WTC11 (cell line): ENCODE measurements at places on chromosomes 3 and 15.

DNA sequence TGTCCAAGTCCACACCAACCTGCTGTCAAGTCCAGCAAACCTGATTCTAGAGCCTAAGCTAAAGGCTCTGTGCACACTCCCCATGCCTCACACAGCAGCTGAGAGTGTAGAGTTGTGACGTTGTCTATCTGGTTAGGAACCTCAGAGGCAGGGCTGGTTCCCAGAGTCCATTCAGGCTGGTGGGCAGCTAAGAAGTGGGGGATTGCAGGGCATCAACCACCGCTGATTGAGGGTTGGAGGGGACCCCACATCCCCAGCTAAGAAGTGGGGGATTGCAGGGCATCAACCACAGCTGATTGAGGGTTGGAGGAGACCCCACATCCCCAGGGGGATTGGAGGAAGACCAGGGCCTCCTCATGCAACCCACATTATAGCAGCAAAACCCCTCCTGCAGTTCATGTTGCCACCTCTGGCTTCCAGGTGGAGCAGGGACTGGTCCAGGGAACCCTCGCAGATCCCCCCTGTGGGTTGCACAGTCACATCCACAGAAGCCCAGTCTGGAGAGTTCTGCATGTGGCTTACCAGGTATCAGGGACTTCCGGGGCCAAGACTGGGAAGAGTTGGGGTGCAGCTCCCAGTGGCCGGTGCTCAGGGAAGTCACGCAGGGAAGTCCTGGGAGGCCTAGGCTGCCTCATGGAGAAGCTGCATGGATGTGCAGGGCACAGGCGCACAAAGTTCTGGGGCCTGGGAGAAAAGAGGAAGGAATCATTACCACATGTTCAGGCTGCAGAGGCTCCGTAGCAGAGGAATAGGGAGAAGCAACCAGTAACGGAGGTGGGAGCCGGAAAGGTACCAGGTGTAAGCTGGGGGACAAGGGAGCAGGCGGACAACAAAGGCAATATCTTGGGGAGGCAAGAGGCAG lies 71.4 kb upstream of the PCSK6 start:
- no peak for DNase-seq

DNA sequence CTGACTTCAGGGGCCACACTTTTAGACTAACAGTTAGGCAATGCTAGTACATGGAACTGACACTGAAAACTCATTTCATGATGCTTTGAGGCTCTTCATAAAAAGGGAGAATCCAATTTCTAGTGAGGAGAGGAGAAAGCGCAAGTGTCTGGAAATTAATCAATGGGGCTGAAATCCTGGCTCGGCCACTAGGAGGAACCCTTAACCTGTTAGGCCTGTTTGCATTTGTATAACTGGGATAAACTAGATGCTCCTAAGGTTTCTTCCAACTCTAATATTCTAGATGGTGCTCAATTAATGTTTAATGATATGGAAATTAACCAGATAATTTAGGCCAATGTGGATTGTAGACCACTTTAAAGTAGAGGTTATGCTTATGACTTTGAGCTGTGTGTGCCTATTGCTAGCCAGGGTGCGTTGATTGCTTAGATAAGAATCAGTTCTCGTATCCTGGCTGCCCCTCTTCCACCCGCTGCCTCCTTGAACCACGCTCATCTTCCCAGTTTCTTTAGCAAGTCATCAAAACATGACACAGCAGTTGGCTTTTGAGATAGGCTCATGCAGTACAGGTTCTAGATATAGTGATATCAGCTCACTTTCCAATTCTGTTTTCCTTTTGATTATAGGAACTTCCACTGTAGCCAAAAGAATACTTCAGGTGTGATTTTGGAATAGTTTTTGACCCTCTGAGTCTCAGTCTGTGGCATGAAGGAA lies 16.8 kb upstream of the CRBN start:
- peak; percentile 30 for DNase-seq

DNA sequence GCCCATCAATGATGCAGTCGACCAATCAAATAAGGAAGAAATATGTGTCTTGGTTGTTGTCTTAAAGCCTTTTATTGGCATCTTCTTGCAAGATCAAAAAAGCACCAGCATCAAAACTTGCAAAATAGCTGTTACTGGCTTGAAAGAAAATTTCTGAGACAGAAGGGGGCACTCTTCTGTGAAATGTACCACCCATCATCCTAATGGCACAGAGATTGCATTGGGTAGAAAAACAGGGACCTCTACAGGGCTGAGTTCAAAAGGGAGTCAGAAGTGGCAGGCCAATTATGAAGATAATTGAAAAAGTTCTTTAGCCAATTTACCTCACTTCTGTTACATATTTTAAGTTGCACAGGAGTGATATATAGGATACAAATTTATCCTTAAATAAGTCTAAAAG lies 122.3 kb upstream of the GPR149 start:
- DNase-seq: no peak

GRCh38 chr15:93941697-93942096 lies 289.7 kb upstream of the MCTP2 start:
- no peak for DNase-seq

GRCh38 chr3:155194973-155195957 lies 98.2 kb downstream of the STRIT1 start:
- peak; percentile 16 for DNase-seq

DNA sequence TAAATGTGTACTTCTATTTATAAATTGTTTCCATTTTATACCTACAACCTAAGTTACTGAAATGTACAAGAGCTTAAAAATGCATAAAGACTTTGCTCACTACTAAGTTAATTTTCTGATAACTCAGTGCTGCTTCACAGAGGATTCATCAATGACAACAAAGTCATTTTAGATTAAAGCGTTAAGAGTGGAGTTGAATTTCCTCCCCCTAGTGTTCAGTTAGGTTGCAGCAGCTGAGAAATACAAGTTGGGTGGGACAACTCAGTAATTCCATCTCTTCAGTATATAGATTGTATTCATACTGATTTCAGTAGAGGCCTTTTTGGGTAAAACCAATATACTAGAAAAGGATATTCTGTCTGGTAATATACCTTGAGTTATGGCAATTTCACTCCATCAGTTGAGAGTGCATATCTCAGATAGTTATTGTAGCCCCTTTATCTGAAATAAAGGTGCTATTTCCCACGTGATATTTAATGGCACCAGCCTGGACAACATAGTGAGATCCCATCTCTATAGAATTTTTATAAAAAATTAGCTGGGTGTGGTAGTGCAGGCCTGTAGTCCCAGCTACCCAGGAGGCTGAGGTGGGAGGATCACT lies 6.9 kb upstream of the RPL35A start:
- no peak for DNase-seq

GRCh38 chr3:141401095-141401494 lies 32.8 kb downstream of the ZBTB38 start:
- no peak for DNase-seq

DNA sequence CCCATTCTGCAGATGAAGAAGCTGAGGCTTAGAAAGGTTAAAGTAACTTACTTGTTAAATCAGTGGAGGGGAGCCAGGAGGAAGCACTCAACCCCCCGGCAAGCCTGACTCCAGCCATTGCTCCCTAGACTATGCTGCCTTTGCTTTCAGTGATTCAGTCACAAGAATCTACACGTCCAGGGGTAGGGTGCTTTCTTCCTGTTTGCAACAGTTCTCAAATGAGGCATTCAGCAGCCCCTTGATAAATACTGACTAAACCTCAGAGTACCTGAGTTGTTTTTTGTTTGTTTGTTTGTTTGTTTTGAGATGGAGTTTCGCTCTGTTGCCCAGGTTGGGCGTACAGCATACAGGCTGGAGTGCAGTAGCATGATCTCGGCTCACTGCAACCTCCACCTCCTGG lies 28.6 kb downstream of the MAGEF1 start:
- no peak for DNase-seq

- DNase-seq: peak; percentile 89
Observed at GRCh38 chr3:37855363-37855970, 6.2 kb upstream of the CTDSPL start.

DNA sequence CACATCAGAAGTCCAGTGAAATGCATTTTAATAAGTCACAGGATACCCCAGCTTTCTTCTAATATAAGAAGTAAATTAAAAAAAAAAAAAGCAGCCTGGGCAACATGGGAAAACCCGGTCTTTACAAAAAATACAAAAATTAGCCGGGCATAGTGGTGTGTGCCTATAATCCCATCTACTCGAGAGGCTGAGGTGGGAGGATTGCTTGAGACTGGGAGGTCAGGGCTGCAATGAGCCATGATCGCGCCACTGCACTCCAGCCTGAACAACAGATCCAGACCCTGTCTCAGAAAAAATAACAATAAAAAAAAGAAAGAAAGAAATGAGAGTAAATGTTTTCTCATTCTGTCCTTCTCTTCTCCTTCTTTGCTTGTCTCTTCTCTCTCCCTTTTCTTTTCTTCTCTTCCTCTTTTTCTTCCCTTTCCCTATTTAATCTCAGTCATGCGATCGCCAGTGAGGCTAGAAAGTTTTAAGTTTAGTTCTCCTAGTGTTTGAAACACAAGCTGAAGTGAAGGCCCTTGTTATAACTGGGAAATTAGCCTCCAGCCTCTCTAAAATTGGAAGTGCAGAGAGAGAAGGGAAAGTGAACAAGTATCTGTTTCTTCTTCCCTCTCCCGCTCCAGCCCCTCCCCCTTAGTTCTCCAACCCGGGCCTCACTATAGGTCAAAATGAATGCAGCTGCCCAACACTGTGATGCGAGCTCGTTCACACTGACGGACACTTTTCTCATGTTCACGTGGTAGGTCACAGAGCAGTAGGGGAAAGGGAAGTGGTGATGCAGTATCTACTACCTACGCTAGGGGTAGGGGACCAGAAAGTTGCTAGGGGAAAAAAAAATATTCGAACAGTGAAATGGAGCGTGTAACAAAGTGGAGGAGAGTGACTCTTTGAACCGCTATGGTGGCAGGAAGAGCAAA lies 23.5 kb upstream of the TSC22D2 start:
- DNase-seq: peak; percentile 51

GRCh38 chr3:48057521-48057920 lies 41.3 kb upstream of the MAP4 start:
- DNase-seq: no peak

DNA sequence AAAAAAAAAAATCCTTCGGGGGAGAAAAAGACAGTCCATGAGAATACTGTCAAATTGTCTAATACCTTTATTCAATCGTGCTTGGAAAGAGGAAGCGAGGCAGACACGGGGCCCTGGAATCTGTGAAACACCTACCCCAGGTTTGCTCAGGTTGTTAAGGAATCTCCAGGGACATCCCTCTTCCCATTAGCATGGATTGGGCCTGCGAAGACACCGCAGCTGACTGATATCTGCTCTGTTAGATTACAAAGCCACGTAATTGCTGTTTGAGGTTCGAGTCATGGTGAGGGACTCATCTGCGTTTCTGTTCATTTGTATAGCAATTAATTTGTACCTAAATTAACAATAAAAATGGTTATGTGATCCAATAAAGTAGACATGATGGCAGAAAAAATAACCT lies 91.0 kb downstream of the BDH1 start:
- DNase-seq: no peak

DNA sequence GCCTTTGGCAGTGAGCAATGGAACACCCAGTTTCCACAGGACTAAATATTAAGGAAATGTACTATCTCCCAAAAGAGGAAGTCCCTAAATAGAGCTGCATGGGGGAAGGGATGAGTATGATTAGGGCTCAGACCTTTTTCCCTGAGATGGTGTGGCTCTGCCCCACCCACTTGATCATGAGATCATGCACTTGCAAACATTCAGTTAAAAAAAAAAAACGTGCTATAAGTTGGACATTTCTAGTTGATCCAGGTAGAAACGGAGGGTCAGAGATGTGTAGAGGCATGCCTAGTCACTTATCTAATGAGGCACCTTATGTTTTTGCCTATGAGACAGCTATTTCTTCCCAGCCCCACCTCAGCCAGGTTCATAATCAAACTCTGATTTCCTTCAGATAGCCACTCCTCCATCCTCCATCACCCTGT lies 24.5 kb upstream of the SSR3 start:
- no peak for DNase-seq

- DNase-seq: no peak
Observed at GRCh38 chr3:108228286-108228685, 6.1 kb upstream of the IFT57 start.

- DNase-seq: no peak
Observed at GRCh38 chr15:26673445-26673844, 99.4 kb downstream of the GABRB3 start.

- DNase-seq: no peak
Observed at GRCh38 chr3:4060064-4060463, 243.1 kb upstream of the SETMAR start.

- DNase-seq: no peak
Observed at GRCh38 chr15:48097264-48097663, 23.5 kb upstream of the SLC24A5 start.

GRCh38 chr3:76509179-76509830 lies 530.6 kb upstream of the ROBO2 start:
- DNase-seq: no peak

DNA sequence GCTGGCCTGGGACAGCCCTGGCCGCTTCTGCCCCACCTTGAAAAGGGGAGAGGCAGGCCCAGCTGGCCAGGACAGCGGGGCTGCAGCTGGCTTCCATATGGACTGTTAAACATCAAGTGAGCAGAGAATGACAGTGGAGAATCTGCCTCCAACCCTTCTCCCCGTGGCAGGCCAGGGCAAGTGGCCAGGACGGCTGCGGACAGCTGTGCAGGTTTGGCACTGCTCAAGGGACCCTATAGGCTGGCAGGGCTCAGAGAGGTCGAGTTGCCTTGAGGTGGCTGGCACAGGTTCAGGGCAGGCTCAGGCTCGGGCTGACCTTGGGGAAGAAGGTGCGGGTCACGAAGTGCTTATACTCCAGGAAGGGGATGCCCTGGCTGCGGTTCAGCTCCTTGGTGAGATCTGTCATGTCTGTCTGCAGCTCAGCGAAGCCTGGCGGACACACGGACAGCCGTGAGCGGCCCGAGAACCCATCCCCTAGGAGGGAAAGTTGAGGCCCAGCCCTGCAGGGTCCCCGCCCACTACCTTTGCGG lies 24.3 kb downstream of the H1-8 start:
- no peak for DNase-seq

DNA sequence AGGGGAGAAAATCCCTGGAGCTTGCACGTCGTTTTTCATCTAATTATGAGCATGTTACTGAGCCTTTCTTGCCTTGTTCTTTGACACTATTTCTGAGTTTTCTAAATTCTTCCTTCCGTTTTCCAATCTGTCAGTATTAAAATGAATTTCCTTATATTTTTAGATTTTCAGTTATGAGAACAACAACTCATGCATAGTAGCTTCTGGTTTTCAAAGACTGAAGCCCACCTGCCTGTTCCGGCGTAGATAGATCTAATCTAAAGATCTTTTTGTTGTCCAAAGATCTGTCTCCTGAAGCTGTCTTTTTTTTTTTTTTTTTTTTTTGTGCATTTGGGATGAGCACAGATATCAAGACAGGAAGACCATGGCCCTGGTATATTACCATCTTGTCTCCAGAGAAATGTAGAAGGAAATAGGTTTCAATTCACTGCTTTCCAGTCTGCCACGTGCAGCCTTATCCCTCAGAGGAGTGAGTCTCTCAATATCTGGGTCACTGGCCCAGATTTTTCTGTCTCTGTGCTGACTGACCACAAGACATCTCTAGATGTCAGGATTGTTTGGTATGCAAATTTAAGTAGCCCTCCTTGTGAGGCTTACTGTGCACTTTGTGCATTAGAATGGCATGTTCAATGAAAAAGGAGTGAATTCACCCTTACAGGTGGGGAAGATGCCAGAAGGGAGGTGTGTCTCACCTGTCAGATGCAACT lies 222.3 kb upstream of the TMC3 start:
- no peak for DNase-seq
